ENCODE measurements at places on chromosomes 1 and 21.

- no peak for DNase-seq
Measured at GRCh38 chr1:231738554-231738953, 112.0 kb downstream of the DISC1 start.

DNA sequence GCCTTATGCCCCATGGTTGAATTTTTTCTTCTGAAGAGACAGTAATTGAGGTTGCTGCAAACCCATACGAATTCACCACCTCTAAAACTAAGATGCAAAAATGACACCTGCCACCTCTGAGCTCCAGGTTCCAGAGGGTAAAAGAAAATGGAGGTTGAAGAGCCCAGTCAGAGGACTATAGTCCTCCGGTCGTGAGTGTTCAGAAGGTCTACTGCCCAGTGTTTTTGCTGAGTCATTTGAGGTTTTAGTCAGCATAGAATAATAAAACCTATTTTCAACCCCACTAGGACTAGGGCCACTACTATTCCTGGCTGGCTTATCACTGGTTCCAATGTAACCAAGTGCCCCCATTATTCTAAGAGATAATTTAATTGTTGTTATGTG is 12.9 kb upstream of the SLAMF7 start:
- DNase-seq, result peak; percentile 25

DNA sequence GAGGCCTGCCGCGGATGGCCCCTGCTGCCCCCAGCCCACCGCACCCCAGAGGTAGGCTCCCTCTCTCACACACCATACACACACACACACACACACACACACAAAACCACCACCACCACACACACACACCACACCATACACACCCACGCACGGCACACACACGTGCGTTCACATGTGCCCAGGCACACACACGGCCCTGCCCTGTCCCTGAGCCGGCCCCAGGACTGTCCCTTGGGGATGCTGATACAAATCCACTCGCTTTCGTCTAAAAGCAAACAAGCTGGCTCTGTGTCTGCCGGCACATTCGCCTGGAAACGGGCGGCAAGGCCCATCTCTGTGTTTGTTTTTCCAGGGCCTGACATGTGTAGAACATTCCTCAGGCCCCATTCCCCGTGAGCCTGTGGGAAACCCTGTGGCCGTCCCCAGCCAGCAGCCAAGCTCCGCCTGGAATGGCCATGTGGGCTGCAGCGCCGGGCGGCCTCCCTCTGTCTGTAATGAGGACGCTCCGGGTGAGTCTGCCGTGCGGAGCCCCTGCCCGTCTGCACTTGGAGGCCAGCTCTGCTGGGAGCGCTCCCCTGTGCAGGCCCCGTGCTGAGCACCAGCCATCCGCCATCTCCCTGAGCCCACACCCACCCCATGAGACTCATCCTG is 67.4 kb downstream of the DMRTB1 start:
- DNase-seq, result peak; percentile 91

DNA sequence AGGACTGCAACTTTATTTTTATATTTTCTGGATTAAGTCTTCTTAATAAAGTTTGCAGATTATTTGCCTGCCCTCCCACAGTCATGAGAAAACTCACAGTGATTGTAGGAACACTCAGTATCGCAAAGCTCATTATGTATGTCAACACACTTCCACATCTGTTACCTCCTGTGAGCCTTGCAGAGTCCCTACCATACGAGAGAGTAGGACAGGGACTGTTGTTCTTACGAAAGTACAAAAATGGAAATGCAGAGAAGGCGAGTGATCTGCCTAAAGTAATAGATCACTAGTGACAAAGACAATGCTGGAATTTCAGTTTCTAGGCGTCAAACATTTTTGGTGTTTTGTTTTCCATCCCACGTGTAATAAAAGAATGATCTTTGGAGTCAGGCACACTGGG is 131.7 kb downstream of the SYT2 start:
- no peak for DNase-seq

DNA sequence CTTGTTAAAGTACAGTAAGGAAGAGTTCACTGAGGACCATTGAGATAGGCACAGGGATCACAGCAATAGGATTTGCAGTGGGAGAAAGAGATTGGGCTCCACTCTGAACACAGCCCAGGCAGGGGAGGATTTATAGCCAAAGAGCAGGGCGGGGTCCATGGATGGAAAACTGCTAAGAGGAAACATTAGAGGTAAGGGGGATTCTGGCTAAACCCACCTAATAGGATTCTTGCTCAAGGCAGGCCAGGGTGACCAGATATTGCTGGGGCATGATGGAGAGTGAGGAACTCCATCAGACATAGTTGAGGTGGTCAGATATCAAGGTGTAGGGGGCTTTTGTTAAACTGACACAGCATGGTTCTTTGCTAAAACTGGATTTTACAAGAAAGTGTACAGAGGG is 372.8 kb downstream of the NPHP4 start:
- DNase-seq, result no peak

DNA sequence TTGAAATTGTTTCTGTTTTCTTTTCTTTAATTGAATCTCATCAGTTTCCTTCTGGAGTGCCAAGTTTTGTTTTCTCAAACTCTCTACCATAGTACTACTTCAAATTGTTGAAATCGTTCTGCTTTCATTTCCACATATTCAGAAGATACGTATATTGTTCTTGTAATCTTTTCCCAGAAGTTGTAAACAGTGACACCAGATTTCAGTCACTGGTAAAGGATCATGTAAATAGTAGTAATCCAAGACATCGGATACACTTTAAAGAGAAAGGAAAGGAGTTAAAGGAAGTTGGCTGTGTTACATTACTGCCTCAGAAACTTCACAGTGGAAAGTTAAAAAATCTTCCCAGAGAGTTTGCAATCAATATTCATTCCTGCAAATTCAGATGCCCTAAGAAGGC is 67.5 kb downstream of the RGL1 start:
- DNase-seq, result peak; percentile 11

GRCh38 chr1:155218854-155219591 is 10.5 kb downstream of the MTX1 start:
- peak; percentile 75 for DNase-seq

DNA sequence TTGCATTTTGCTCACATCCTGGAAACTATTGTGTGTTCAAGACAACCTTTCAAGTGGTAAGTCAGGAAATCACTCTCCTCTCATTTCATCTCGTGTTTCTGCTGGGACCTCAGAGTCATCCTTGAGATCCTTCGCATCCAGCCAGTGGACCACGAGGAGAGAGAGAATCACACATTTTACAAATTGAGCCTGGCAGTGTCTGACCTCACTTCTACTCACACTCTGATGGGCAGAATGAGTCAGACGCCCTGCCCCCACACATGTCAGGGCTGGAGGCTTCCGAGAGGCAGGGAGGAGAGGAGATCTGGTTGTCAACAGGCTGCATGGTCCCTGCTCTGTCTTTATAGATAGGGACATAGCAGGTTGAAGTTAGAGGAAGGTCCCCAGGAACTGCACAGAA is 509.7 kb downstream of the AJAP1 start:
- DNase-seq, result no peak

- DNase-seq, result peak; percentile 61
Measured at GRCh38 chr1:20279509-20279908, 11.2 kb upstream of the VWA5B1 start.

DNA sequence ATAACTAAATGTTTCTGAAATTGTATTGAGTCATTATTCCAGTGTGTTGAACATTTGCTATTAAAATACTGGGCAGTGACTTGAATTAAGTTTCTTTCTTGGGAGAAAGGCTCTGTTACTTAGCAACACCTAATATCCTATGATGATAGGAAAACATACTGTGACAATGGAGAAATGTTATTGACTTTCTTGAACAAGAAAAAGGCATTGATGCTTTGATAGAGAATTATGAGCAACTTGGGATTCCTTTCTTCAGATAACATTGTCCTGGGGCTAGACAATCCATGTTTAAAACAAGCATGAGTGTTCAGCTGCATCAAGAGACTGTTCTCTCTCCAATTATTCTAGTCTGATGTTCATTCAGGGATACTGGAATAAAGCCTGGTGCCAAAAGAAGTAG is 215.9 kb upstream of the L1TD1 start:
- DNase-seq, result no peak

DNA sequence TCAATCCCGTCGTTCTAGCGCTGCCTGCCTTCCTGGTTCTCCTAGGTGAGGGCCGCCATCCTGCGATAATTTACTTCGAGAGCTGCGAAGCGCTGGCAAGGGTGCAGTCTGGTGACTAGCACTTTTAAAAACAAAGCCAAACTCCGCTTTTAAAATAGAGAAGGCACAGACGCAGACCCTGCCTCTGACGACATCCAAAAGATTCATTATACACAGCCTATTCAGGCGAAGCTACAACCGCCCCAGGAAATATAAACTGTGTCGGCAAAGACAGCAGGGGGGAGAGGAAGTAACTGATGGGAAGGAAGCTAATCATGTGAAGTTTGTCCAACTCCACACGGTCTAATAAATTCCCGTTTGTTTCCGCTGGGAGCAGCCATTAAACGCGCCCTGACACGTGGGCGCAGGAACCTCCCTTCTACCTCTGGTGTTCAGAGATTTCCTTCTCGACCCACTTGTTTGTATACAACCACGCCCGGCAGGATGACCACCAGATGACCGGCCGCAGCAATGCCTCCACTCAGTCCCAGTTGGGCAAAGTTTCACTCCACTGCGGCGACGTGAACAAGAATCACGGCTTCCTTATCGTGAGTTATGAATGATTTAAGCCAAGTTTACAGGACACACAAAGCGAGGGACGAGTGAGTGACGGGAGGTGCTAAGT is 1.3 kb downstream of the GNG12 start:
- DNase-seq, result peak; percentile 90

- DNase-seq, result peak; percentile 46
Measured at GRCh38 chr1:9115351-9116205, 13.3 kb downstream of the GPR157 start.

GRCh38 chr1:167430849-167431242 is 87.5 kb downstream of the CD247 start:
- DNase-seq, result no peak

- no peak for DNase-seq
Measured at GRCh38 chr1:198700016-198700392, 61.2 kb downstream of the PTPRC start.

DNA sequence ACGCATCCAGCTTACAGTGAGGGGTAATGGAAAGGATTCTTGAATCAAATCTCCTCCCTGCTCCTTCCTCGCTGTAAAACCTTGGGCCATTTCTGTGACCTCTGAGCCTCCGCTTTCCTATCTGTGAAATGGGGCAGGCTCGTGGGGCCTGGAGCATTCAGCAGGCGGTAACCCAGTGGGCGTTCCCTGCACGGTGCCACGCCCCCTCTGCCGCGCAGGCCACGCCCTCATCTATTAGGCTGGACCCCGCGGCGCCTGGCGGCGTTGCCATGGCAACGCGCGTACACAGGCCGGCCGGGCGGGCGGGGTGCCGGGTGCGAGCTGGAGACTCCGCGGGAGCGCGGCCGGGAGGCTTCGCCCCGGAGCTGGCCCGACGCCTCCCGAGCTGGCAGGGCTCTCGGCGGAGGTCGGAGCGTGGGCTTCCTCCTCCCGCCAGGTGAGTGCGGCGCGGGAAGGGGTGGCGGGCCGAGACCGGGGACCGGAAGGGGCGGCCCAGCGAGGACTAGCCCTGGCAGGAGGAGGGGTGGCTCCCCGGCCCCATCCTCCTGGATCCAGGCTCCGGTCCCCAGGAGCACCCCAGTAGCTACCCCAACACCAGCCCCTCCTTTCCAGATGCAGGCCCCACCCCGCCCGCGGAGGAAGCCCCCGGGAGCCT is at the start of gene FHAD1:
TSS of gene FHAD1 (plus strand) at position 264 of the 655 bp plus-strand sequence. CDS start 4,562 bp downstream, outside the sequence.
- peak; percentile 40 for DNase-seq

DNA sequence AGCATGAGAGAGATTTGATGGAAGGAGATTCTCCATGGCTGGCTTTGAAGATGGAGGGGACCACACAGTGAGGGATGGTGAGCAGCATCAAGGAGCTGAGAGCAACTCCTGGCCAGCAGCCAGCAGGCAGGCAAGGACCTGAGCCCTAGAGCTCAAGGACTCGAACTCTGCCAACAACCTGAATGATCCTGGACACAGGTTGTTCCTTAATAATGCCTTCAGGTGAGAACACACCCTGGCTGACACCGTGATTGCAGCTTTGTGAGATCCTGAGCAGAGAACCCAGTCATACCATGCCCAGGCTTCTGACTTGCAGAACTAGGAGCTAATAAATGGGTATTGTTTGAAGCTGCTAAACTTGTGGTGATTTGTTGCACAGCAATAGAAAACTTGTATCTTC is 183.1 kb downstream of the LMX1A start:
- DNase-seq, result no peak

GRCh38 chr1:234620272-234621126 is 10.5 kb upstream of the IRF2BP2 start:
- peak; percentile 61 for DNase-seq

GRCh38 chr1:10835421-10835820 is 39.0 kb upstream of the CASZ1 start:
- DNase-seq, result no peak

DNA sequence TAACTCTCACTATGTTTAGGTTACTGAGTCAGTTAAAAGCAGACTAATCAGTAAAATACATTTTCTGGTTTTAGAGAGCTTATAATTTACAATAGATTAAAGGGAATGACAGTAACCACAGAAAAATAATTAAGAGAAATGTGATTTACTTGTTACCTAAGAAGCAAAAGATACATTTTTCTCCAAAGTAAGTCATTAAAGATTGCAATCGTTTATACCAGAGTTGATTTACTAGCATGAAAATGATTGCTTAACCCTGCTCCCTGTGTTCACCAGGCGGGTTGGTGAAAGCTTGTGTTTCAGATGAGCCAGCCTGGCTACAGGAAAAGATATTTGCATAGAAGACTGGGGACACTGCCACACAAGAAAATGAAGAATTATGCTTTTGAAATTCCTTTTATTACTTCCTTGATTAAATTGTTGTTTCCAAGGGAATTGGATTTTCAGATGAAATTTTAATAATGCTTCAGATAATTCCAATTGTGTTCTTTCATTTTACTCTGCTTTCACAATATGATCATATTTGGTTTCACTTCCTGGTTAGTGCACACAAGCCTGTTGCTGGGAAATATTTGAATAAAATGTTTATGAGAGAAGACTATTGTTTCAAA is 27.9 kb downstream of the LRRC8B start:
- no peak for DNase-seq

- peak; percentile 4 for DNase-seq
Measured at GRCh38 chr1:59604191-59604590, 210.6 kb upstream of the HOOK1 start.

- no peak for DNase-seq
Measured at GRCh38 chr1:27253596-27253995, 19.2 kb downstream of the WDTC1 start.

DNA sequence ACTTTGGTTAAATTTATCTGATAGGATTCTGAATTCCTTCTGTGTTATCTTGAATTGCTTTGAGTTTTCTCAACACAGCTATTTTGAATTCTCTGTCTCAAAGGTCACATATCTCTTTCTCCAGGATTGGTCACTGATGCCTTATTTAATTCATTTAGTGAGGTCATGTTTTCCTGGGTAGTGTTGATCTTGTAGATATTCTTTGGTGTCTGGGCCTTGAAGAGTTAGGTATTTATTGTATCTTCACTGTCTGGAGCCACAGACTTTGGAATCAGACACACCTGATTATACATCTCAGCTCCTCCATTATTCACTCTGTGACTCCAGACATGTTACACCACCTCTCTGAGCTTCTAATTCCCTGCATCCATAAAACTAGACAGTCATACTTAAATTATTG is 34.2 kb upstream of the ETS2 start:
- peak; percentile 49 for DNase-seq

All from EH (cell line).